ENCODE measurements at places on chromosomes 13 and 19.

DNA sequence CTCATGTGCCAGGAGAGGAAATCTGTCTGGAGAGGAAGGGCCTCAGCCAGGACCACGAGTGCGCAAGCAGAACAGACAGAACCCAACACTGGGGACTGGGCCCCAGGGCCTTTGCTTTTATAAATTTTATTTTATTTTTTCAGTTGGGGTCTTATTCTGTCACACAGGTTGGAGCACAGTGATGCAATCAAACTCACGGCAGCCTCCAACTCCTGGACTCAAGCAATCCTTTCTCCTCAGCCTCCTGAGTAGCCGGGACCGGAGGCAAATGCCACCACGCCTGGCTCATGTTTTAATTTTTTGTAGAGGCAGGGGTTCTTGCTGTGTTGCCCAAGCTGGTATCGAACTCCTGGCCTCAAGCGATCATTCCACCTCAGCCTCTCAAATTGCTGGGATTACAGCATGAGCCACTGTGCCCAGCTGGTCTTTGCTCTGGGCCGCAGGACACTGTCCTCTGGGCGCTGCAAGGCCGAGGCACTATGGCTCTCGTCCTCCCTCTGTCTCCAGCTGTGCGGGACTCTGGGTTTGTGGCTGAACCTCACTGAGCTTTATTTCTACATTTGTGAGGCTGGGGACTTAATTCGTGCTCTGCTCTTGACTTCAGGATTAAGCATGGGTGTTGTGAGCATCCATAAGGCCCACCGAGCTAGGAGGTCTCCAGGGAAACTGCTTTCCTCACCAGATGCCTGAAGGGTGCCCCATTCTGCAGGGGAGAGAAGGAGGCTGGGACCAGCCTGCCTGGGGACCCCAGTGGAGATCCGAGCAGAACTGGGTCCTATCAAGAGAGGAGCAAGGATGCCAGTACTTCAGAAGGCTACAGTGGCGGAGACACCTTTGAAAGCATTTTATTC lies 144.2 kb upstream of the VSTM2B start:
- H3K27me3 ChIP-seq, result no peaks in the 10 kb centered on the region
- no peaks in the 10 kb centered on the region for H3K36me3 ChIP-seq
- H3K4me3 ChIP-seq, result no peak overlapping the region
- peak; percentile 39 for DNase-seq
- H3K4me1 ChIP-seq, result no peaks in the 10 kb centered on the region
- no peak overlapping the region for H3K27ac ChIP-seq

DNA sequence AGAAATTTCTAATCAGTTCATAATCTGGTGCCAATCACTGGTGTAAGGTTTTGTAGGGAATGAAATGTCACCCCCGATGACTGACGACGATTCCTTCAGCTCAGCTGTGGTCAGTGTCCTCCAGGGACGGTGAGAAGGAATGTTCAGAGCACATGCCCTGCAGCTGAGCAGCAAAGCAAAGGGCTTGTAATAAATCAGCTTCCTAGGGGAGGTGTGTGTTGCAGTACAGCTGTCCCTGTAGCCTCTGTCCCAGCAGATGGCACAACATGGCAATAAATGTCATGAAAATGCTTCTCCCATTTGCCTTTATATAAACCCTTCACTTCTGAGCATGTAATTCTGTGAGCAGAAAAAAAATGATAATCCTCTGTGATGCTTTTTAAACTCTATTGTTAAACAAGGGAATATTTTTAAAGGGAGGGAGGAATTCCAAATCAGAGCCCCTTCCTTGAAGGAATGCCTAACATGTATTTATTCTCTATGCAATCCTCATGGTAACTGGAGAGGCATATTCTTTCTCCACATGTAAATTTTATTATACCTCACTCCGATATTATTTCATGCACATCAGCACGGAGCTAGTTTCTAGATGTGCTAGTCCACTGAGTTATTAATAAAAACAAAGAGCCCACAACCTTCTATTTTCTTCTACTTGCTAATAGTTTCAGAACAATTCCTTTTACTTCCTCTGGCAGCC lies 102.5 kb downstream of the FAM216B start:
- no peaks in the 10 kb centered on the region for H3K36me3 ChIP-seq
- H3K27ac ChIP-seq, result no peak overlapping the region
- no peaks in the 10 kb centered on the region for H3K4me1 ChIP-seq
- no peak for DNase-seq
- H3K27me3 ChIP-seq, result no peaks in the 10 kb centered on the region

GRCh38 chr19:287381-287871 lies 3.8 kb downstream of the PLPP2 start:
- no peak for DNase-seq
- H3K4me1 ChIP-seq, result no peaks in the 10 kb centered on the region
- H3K36me3 ChIP-seq, result no peaks in the 10 kb centered on the region

DNA sequence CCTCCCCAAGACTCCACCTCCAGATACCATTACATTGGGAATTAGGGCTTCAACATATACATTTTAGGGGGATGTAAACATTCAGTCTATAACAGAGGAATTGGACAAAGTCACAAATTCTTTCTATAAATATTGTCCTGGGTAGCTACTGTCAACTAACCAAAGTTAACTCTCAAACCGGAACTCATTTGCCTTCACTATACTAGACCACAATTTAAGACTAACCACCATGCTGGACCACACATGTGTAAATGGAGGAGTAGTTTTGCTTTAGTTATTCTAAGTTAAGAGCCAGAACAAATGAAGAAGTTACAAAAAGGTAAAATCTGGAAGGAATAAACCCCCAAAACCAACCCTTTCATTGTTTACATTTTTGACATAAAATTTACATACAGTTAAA lies 222.8 kb downstream of the NDFIP2 start:
- no peaks in the 10 kb centered on the region for H3K4me1 ChIP-seq
- H3K4me3 ChIP-seq, result no peak overlapping the region
- H3K27ac ChIP-seq, result no peak overlapping the region
- DNase-seq, result no peak
- no peaks in the 10 kb centered on the region for H3K36me3 ChIP-seq
- no peaks in the 10 kb centered on the region for H3K27me3 ChIP-seq

- H3K27me3 ChIP-seq, result no peaks in the 10 kb centered on the region
- no peak overlapping the region for H3K27ac ChIP-seq
- H3K4me3 ChIP-seq, result no peak overlapping the region
- H3K36me3 ChIP-seq, result no peaks in the 10 kb centered on the region
- H3K4me1 ChIP-seq, result no peaks in the 10 kb centered on the region
- DNase-seq, result peak; percentile 72
Measured at GRCh38 chr13:40388617-40389016, 277.8 kb downstream of the FOXO1 start.

DNA sequence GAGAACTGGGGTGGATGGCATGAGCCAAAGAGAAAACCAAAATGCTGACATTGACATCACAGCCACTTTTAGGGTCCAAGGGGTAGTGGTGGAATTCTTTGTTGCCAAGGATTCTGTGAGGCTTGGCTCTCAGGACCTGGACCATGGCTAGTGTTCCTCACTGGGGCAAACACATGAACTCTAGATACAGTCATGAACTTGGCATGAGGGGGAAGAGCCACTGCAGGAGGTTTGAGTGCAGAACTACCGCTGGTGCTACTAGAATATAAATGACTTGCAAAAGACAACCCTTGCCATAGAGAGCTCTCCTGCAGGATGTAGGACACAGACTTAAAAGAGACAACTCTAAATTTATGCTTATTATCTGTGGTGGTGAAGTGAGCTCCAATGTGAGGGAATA lies 29.8 kb upstream of the FRY start:
- H3K4me1 ChIP-seq, result peaks cover 4% of the 10 kb centered on the region
- no peak overlapping the region for H3K4me3 ChIP-seq
- H3K36me3 ChIP-seq, result no peaks in the 10 kb centered on the region
- no peak for DNase-seq
- H3K27ac ChIP-seq, result no peak overlapping the region

Measured in ascending aorta (tissue), 2 donors.